Stimulated activated CD8-positive, alpha-beta memory T cell treated with anti-CD3 and anti-CD28 coated beads, Interleukin-4, amount 100 ng/mL, for 1 hour (primary cell): ENCODE measurements at places on chromosomes 3 and 15.

DNA sequence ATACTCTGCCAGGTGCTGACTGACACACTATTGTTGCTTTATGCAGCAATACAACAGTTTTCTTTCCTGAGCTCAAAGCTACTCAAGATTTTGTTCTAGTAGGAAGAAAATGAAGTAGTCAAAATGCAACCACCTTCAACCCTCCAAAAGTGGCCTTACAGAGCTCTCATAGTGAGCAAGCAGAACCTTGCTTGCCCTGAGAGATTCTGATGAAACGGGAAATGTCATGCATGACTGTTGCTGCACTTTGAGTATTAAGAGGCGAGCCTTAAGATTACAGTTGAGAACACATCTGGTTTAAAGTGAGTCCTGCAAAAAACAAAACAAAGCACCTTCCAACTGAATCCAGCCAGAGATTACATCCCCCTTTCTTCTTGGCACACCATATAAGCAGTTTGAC, 29.7 kb downstream of the MINDY4B start:
- no peak for DNase-seq

- no peak for DNase-seq
Measured at GRCh38 chr3:46710229-46710628, 7.4 kb downstream of the PRSS50 start.

GRCh38 chr15:49741712-49742111, 120.9 kb downstream of the DTWD1 start:
- DNase-seq: no peak

- no peak for DNase-seq
Measured at GRCh38 chr3:133236901-133237300, 163.0 kb upstream of the BFSP2 start.

- DNase-seq: no peak
Measured at GRCh38 chr15:81323559-81323943, 390 bp downstream of the STARD5 start.

GRCh38 chr3:84224262-84224661, 734.5 kb upstream of the CADM2 start:
- no peak for DNase-seq

DNA sequence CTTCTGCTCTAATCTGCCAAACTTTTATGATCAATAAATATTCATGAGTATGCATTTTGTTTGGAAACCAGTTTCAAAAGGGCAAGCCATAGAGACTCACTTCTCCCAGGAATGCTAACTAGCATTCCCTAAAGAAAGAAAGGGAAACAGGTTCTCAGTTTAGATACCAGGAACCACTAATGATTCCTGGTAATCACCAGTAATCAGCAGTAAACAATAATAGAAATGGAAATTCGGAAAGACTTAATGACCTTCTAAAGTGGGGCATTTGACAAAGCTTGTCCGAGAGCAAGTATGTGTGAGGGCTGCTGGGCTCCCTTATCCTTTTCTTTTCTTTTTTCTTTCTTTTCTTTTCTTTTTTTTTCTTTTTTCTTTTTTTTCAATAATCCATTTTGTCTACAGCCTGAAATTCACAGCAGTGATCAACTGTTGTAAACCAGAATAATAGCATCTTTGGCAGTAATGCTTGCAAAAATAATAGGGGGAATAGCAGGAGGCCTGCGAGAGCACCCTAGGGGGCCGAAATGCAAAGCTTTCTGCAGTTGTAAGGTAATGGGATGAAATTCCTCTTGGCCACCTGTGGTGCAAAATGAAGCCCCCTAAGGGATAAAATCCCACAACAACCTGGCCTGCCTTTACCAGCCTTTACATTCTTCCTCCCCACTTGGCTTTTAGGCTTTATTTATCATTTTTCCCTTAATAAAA, 253.2 kb downstream of the ZPLD1 start:
- no peak for DNase-seq

- DNase-seq: no peak
Measured at GRCh38 chr15:91853948-91854638, 585 bp downstream of the SLCO3A1 start.

GRCh38 chr3:142523921-142524566, 54.5 kb downstream of the ATR start:
- no peak for DNase-seq

GRCh38 chr3:26984416-26985390, 362.1 kb downstream of the LRRC3B start:
- no peak for DNase-seq

DNA sequence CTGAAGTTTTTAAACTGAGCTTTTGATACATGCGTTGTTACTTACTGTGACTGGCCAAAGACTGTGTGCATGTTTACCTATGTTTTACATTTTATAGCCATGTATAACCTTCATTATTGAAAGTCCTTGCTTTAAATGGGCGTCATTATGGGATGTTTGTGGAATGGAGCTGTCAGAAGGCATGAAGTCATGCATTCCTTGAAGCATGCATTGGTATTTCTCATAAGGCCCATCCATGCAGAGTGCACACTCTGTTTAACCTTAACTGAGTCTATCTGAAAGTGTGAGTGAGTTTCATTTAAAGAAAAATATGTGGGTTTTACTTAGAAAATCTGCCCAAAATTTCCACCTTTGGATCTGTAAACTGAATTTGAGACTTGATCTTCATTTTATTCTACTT, 51.1 kb downstream of the PSMD6 start:
- no peak for DNase-seq

DNA sequence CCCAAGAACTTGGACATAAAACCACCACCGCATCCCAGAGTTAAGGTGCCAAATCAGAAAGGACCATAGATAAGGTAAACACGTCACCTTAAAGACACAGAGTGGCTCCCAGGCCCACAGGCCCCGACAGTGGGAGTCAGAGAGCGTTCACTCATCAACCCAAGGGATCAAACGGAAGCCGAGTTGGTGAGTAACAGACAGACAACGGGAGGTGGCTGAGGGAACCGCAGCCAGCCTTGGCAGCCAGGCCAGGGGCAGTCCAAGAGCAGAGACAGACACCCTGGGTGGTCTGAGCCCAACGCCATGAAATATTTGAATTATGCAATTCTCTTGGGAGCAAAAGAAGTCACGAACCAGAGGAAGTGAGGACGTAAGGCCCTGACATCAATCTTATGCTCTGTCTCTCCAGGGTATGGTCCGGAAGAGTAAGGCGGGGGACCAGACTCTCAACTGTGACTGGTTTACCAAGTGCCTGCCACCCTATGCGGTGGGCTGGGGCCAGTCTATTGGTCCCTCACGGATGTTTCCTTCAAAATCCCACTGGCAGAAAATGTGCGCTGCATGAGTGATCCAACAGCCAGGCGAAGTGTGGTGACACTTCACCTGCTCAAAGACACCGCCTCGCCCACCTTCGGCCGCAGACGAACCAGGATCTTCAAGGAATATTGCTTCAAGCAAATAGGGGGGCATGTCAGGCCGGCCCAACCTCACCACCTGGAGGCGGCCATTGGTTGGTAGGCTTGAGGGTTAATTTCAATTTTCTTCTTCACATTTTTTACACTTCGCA, 34.3 kb downstream of the TMEM44 start:
- no peak for DNase-seq

DNA sequence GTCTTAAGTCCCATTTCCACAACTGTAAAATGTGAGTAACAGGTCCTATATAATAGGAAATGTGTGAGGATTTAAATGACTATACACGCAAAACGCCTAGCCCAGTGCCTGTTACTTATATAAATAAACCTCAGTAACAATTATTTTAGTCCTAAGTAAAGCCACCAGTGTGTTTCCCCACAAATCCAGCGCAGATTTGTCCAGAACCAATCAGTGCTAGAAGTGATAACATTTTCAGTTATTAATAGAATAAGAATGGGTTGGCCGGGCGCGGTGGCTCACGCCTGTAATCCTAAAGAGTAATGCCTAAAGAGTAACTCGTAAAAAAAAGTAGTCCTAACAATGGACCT, 561 bp downstream of the RPAP1 start:
- no peak for DNase-seq

GRCh38 chr3:54900838-54901591, 26.8 kb downstream of the LRTM1 start:
- no peak for DNase-seq

DNA sequence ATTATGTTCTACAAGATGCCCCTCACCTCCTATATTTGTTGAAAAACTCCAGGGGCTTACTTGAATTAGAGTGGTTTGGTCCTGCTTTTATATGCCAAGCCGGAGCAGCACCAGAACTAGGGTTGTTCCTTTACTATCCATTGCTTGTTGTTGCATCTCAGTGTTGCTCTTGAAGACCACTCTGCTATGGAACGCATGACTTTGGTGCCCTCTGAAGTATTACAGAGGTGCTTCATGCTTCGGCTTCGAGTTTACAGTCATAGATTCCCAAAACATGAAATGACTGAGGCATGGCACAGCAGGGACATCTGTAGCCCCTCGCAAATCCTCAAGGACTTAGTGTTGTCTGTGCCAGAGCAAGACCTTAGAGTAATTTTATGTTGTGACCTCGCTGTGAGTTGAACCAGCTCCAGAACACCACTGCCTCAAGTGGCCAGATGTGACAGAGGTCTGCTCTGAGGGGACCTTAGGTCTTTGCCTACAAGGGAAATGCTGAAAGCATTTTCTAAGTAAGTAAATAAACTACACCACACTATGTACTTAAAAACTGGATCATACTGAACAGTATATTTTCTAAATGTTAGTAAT, 67.2 kb upstream of the SIAH2 start:
- no peak for DNase-seq

- DNase-seq: no peak
Measured at GRCh38 chr3:16428612-16429011, 84.9 kb downstream of the RFTN1 start.

GRCh38 chr3:69855436-69856162, 116.3 kb downstream of the MITF start:
- DNase-seq: no peak

GRCh38 chr3:183954875-183955274, 62.8 kb downstream of the ABCC5 start:
- DNase-seq: no peak

GRCh38 chr3:114686621-114687020, 392.8 kb downstream of the TIGIT start:
- no peak for DNase-seq

GRCh38 chr15:90686435-90687218, 30.5 kb upstream of the BLM start:
- no peak for DNase-seq

- no peak for DNase-seq
Measured at GRCh38 chr3:10155123-10155472, 9.6 kb upstream of the IRAK2 start.

GRCh38 chr3:174094669-174095068, 697.1 kb downstream of the NLGN1 start:
- no peak for DNase-seq

DNA sequence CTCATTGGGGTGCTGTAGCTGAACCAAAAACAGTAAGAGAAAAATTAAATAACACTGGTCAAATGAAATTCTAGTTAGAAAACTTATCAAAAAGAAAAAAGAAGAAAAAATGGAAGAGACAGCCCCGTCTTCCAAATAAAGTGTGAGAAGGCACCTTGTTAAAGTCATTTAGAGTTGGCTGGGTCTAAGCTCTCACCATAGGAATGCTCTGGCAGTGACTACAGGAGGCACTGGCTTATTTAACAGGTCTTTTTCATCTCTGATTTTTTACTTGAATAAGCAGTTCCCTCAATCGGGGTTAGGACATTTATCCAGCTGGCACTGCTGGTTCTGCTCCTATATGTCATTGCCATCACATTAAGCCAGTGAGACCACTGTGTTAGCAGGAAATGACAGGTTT, 1.6 kb upstream of the ABI3BP start:
- no peak for DNase-seq

DNA sequence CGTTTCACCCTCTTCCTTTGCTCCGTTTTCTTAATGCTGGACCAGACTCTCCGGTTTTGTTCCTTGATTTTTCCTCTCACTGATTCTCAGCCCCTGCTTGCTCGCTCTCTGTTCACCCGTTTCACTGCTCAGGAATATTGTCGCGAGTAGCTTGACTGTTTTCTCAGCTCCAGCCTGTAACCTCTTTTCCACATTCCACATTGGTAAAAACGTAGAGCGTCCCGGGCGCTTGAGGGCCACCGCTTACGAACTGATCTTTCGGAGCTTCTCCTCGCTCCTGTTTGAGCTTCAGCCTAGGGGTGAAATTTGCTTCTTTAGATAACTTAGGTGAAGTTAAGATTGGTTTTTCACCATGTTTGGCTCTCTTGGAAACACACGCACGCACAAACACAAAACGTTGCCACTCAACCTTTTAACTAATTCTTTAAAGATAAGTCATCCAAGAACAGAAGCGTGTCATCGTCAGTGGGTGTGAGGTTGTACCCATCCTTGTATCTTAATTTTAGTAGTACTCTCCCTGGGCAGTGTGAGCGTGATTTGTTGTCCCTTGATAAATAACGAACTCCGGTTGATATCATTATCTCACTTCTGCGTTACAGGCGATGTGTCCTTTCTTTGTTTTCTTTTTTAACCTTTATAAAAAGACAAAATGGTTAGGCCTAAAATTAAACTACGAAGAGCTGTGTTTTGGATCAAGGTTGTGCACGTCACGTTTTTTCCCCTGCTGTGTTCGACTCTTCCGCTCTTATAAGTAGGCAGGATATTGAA, 1.0 kb downstream of the PAK2 start:
- DNase-seq: no peak

- DNase-seq: no peak
Measured at GRCh38 chr3:180974286-180974685, 15.2 kb downstream of the DNAJC19 start.

GRCh38 chr3:85474241-85474640, 515.5 kb downstream of the CADM2 start:
- no peak for DNase-seq

DNA sequence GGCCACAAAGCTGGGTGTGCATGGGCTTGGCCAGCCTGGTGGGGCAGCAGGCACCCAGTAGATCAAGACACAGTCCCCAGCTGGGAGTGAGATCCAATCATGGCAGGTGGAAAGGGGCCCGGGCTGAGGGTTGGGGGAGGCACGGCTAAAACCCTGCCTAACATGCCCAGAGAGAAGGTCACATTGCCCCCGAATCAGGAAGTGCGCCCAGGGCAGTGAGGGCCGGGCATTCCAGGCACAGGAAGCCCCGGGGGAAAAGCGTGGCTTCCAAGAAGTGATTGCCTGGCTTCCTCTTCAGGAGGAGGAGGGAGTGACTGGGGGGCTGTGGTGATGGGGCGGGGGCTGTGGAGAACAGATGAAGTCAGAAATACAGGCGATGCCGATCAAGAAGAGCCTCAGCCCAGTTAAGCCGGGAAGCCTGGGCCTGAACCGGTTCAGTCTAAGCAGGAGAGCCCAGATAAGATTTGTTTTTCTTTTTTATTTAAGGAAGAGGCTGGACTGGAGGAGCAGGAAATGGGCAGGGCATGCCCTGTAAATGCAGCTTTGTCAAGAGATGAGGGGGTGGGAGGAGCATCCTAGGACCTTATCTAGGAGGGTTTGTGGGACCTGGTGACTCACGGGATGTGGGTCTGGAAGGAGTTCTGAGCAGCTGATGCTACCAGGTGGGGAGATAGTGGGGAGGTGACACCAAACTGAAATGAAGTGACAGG, 83.9 kb downstream of the CHSY1 start:
- peak; percentile 5 for DNase-seq

DNA sequence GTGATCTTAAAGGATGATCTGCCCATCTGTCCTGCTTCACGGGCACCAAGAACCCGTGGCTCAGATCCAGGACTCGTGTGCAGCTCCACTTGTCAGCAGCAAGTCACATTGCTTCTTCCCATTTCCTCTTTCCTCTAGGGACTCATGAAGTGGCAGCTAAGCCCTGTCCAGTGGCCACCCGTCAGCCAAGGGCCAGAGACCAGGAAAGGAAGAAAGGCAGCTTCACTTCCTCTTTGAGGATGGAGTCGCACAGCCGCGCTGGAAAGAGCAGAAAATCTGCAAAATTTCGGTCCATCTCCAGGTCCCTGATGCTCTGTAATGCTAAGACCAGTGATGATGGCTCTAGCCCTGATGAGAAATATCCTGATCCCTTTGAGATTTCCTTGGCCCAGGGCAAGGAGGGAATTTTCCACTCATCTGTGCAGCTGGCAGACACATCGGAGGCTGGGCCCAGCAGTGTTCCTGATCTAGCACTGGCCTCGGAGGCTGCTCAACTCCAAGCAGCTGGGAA, 28.5 kb downstream of the IL16 start:
- no peak for DNase-seq
